ENCODE measurements at places on chromosomes 12 and 14.

DNA sequence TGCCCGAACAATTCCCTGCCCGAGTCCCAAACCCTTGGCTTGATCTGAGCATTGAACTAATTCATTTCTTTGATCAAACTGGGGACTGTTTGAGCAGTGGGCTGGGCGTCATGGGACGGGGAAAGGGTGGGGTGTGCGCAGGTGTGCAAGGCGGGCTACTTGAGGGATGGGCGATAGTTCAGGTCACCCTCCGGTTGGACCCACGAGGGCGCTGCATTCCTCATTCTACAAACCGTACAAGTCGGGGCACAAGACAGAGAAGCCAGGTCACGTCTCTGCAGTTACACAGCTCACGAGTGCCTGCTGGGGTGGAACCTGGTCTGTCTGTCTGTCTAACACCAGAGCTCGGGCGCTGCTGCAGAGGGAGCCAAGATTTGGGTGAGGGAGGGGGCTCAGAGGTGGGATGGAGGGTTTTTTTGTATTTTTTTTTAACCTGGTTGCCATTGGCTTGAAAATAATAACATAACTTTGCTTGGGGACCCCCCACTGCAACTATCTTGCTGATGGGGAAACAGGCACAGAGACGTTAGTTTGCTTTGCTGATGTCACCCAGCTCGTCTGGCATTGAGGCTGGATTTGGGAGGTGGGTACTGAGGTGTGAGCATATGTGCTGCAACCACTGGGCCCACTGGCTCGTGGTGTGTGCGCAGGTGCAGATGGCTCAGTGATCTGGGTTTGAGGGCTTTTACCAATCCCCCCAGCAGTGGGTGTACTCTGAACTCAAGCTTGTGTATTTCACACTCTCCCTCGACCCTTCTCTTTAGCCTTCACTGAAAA is 7.6 kb upstream of the RTL1 start:
- DNase-seq, result no peak

DNA sequence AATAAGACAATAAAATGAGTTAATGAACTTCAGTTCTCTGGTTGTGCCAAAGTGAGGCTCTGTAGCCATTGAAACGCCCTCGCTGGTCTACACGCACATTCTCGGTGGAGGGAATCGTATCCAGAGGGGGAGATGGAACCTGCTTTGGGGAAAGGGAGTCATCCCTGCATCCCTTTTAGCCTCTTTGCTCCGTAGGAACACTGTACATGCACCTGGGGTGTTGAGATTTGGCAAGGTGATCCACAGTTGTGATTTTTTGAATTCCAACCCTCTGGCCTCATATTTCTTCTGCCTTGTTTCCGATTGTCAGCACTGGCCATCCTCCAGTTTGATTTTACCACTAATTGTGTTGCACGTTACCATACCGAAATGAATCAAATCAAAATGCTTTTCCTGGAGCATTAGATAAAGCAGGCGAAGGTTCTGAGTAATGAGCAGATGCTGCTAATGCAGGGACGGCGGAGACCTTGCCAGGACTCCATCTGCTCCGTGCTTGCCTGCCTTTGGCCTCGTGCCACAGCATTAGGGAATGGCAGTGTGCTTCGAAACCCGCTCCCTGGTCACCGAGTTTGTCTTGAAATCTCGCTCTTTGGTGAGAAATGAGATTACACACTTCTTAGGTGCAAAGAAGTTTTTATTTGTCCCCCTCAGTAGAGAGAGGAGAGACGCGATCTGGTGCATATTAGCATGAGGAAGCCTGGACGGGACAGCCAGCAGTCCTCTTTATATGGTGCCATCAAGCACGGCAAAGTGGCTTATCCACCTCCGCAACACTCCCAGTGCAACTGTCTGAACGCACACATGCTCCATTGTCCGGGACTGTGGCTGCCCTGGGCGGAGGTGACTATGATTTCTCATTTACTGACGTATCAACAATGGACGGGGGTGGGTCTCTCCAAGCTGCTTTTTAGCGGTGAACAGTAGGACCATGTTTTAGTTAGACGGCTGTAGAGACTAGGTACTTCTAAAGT is 59.1 kb downstream of the FBXW8 start:
- no peak for DNase-seq

DNA sequence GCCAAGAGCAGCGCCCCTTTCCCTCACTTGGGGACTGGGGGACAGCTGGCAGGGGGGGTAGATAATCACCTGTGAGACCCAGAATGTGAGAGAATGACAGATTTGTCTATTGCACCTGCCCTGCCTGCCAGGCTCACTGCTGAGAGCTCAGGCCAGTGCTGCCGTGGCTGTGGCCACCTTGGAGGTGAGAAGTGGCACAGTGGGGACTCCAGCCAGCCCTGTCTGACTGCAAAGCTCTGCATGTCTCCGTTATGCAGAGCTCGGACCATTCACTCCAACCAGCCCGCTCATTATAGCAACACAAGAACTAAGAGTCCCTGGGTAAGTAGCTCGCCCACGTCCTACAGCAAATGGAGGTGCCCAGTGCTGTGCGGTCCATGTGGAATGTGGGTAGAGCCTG is 88.8 kb downstream of the DICER1 start:
- DNase-seq, result no peak

- DNase-seq, result no peak
Observed at GRCh38 chr12:16154990-16155389, 122.5 kb downstream of the SLC15A5 start.

DNA sequence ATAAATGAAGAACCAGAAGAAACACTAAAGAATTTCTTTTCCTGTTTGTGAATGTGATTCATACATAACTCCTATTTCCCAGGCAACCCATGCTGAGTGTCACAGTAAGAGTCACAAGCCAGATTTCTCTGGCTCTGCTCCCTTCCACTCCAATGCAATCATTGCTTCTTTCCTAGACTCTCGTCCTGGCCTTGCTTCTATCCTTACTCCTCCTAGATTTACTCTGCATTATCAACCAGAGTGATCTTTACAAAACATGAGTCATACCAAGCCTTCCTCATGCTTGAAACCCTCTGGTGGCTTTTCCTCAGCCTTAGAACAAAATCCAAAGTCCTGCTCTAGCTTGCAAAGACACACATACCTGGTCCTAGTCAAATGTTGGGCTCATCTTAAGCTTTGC is 13.3 kb downstream of the IL22 start:
- no peak for DNase-seq

DNA sequence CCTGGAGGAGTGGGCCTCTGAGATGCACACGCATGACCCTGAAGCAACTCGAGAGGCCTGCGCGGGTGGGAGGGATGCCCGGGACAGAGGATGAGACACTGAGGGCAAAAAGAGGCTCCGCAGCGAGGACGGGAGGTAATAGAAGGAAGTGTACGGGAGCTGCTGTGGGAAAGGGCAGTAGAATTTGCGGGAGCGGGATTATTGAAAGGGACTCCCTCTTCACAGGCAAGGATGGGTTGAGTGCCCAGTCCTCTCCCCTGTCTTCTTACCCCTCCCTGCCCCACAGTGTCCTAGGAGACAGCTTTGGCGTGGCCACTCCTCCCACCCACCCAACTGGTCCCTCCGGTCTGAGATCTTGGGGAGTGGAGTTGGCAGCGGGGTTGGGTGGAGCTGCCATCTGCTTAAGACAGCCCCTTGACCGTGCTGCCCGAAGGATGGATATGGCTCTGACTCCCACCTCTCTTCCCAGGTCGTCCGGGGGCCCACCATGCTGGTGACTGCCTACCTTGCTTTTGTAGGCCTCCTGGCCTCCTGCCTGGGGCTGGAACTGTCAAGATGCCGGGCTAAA is 15.7 kb upstream of the ESPL1 start:
- DNase-seq, result no peak

DNA sequence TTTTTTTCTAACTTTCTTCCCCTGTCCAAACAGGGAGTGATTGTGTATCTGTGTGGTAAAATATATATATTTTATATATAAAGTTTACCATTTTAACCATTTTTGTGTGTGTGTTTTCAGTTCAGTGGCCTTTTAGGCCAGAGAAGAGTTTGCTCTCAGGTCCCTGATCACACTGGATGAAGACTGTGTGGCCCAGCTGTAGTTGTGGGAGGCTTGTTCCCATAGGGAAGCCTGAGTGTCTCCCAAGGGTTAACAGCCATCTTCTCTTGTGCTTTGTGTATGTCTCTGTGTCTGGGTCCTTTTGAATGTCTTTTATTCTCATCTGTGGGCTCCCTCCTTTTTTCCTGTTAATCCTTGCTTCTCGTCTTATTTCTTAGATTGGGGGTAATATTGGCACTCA is 23.4 kb downstream of the CGRRF1 start:
- DNase-seq, result no peak

- no peak for DNase-seq
Observed at GRCh38 chr12:80413462-80413861, 30.6 kb upstream of the PTPRQ start.

GRCh38 chr12:40010899-40011774 is 94.7 kb downstream of the SLC2A13 start:
- peak; percentile 24 for DNase-seq

DNA sequence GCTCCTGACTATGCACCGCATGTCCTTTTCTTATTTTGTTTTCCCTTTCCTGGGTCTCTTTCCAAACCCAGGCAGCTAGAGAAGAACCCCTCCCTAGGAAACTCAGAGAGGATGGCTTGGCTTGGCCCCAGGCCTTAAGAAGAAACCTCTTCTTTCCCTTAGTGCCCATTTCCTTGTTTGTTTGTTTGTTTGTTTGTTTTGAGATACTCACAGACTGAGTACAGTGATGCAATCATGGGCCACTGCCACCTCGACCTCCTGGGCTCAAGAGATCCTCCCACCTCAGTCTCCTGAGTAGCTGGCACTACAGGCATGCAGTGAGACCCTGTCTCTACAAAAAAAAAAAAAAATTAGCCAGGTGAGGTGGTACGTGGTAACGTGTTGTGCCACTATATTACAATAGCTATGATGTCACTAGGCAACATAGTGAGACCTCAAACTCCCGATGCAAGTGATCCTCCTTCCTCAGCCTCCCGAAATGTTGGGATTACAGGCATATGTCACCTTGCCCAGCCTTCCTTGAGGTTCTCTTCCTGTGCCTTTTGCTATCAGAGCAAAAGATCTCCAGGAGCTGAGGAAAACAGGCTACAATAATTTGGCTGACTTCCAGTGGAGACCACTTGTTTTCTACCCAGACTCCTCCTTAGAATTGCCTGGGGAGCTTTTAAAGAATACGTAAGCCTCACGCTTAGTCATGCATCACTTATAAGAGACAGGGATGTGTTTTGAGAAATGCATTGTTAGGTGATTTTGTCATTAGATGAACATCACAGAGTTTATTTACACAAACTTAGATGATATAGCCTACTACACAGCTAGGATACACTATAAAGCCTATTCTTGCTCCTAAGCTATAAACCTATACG is 34.5 kb upstream of the LGALS3 start:
- DNase-seq, result no peak

DNA sequence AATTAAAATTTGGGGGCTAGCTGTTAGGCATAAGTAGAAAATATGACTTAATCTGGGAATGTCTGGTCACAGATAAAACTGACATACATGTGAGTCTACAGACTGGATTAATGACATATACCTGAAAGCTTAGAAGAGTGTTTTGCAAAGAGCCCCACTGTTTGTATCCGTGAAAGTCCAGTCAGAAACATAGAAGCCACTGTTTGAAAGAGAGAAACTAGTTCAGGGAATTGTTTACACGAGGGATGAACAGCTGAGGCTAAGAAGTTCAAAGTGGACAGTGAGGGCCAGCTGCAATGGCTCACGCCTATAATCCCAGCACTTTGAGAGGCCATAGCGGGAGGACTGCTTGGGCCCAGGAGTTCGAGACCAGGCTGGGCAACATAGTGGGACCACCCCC is 36.2 kb upstream of the SGPP1 start:
- no peak for DNase-seq

GRCh38 chr12:27331291-27331926 is 1.2 kb upstream of the BMAL2 start:
- DNase-seq, result no peak

DNA sequence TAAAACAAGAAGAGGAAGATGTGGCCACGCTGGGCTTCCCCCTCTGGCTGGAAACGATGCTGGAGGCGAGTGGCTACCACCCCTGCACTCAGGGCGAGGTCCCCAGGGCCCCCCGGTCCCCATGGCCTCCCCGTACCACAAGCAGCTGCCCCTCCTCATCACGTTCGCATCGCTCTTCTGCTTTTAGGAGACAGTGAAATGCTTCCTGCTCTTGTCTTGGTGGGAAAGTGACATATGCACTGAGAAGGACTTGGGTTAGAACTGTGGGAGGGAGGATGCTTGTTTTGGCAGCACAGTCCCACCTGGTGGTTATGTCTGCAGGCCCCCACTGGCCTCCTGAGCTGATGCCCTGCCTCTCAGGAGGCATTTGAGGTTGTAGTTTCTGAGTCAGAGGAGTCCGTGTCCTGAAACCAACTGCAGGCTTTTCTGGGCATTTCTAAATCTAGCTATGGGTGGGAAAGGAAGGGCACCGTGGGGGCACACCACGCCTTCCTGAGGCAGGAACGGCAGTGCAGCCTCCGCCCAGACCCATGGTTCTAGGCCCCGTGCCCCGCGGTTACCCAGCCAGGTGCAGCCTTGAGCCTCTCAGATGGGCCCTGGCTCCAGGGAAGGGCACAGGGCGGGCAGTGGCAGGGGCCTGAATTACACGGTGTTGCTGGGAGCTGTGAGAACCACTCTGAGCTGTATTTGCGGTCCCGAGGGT is 139.3 kb downstream of the ADGRD1 start:
- no peak for DNase-seq

DNA sequence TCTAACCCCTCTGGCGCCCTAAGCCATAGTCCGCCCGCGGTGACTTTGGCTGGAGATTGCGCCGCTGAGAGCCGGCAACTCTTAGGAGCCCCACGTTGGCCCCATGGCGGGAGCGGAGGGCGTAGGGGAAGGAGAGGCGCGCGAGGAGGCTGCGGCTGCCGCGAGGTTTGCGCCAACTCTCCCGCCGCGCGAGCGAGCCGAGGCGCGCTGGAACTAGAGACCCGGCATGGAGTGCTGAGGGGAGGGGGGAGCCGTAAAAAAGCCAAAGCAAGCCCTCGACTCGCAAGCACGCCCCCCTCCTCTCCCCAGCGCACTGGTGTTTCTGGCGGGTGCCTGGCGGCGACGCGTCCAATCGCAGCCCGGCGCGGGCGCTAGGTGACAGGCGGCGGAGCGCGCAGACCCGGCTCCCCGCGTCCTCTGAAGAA is at the start of gene SYT10:
Gene SYT10 (minus strand): TSS at position 233 of the 425 bp plus-strand sequence. CDS start 297 bp downstream, outside the sequence.
- no peak for DNase-seq

DNA sequence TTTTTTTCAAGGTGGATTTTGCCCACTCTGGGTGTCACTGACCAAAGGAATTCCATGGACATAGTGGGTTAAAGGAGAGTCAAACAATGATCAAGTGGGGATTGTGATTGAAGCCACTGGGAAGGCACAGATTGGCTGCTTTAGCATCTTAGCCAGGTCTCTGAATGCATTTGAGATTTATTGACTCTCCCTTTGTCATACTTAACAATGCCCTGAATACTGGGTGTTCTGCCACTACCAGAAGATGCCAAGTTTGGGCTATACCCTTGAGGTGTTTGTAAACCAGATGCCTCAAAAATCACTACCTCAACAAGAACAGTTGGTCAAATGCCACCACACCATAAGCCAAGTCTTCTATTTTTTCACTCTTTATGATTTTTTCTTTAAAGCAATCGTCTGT is 114.8 kb downstream of the GTF2A1 start:
- DNase-seq, result no peak

DNA sequence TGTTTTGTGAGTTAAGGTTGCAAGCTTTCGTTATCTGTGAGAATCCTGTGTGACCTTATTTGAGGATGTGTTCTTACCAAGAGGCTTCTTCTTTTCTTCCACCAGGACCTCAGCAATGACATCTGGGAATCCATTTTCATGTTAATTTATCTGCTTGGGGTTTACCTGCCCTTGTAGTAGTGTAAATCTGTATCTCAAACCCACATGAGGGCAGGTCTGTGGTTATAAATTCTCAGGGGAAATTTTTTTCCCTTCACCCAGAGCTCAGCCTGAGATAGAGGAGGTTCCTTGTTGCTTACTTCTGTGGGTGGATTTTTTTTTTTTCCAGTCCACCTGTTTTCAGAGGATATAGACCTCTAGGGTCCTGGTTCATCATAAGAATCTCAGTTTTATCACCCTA is 70.8 kb downstream of the AKAP6 start:
- no peak for DNase-seq
